ENCODE measurements at places on chromosomes 3 and 15. TPM values are rescaled to one million over a fixed set of nuclear protein-coding genes. Genes with fewer than 3 reads are reported as not detected.

- no peaks in the 10 kb centered on the region for H3K27me3 ChIP-seq
- H3K36me3 ChIP-seq: no peaks in the 10 kb centered on the region
- peak overlapping the region; percentile 97 for H3K27ac ChIP-seq
- no peaks in the 10 kb centered on the region for H3K4me1 ChIP-seq
- DNase-seq: no peak
- no peak overlapping the region for H3K4me3 ChIP-seq
These were observed 154.9 kb downstream of the KLHL25 start for GRCh38 chr15:85639752-85640381.

Gene TM4SF4
- not detected for total RNA-seq

GRCh38 chr15:85302271-85302670, 78.1 kb upstream of the AKAP13 start:
- H3K4me1 ChIP-seq: no peaks in the 10 kb centered on the region
- no peaks in the 10 kb centered on the region for H3K36me3 ChIP-seq
- no peaks in the 10 kb centered on the region for H3K27me3 ChIP-seq
- no peak overlapping the region for H3K4me3 ChIP-seq

GRCh38 chr3:150372320-150372719, 35.8 kb upstream of the TSC22D2 start:
- no peaks in the 10 kb centered on the region for H3K36me3 ChIP-seq
- H3K27me3 ChIP-seq: no peaks in the 10 kb centered on the region
- peak overlapping the region; percentile 15 for H3K27ac ChIP-seq

DNA sequence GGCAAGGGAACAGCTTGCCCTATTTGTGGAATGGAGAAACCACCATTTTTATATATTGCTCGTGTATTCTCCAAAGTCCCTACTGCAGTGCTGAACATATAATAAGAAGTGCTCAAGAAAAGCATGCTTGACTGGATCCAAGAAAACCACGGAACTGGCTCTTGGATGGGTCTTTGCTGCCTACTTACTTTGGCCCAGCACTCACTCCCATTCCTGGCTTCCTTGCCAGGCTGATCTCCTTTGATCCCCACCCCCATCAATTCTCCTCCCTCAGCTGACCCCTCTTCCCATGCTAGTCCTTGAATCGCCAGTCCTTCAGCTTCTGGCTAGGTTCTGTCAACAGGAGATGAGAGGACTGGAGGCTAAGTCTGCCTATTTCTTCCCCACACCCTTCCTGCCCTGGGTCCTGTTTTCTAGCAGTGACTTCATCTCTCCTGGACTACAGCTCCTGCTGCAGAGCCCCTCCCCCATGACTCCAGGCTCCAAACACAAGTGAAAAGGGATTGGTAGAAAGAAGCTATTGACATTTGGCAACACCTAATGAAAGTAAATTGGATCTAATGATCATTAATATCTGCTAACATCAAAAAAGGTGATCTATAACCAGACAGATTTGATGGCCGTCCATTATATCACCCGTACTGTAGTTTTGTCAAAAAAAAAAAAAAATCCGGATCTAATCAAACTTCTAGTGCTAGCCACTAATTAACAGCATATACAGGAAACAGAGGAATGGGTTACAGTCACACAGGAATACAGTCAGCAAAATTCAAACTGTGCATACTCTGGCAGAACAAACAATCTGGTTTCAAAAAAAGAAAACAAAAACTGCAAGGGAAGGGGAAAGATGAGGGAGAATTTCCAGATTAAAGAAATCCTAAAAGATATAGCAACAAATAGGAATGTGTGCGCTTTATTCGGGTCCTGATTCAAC, 7.8 kb downstream of the FAM240A start:
- H3K27ac ChIP-seq: no peak overlapping the region
- no peak overlapping the region for H3K4me3 ChIP-seq
- H3K36me3 ChIP-seq: no peaks in the 10 kb centered on the region
- no peak for DNase-seq
- H3K27me3 ChIP-seq: peaks cover 3% of the 10 kb centered on the region

- no peaks in the 10 kb centered on the region for H3K4me1 ChIP-seq
- H3K4me3 ChIP-seq: no peak overlapping the region
- H3K27me3 ChIP-seq: no peaks in the 10 kb centered on the region
- H3K36me3 ChIP-seq: no peaks in the 10 kb centered on the region
These were observed 541.1 kb downstream of the MECOM start for GRCh38 chr3:169122416-169122815.

Gene WDR72
- total RNA-seq: 2.8 TPM

Gene FILIP1L
- total RNA-seq: 74.5 TPM

DNA sequence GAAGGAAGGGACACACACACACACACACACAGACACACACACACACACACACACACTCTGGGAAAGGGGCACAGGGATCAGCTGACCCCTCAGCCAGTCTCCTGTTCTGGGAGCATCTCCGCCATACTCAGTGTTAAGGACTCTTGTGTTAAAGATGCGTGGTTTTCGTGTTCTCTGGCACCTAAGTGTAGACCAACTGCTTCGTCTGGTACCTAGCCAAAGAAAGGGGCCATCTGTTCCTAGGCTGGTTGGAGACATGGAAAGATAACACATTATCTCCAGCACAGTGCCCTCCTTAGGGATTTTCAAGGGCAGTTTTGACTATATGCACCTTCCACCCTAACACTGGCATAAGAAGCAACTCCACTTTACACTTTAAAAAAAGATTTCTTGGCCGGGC, 65.1 kb downstream of the EPHB1 start:
- no peak overlapping the region for H3K27ac ChIP-seq
- H3K36me3 ChIP-seq: no peaks in the 10 kb centered on the region
- H3K4me1 ChIP-seq: no peaks in the 10 kb centered on the region

DNA sequence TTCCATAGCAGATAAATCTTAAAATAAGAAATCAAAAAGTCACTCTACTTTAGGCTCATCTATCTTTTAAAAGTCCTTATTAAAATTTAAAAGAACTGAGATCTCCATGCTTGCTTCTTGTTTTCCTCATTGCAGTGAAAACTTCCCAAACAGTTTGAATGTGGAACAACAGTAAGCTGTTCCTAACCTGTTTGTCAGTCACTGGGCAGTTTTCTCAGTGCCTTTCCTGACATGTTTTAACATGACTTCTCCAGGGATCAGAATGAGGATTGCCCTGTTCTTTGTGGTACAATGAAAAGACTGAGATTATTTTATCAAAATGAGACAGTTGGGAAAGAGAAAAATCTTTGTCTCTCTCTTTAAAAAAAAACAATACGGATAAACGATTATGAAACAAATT, 774 bp downstream of the GPR87 start:
- no peaks in the 10 kb centered on the region for H3K4me1 ChIP-seq

DNA sequence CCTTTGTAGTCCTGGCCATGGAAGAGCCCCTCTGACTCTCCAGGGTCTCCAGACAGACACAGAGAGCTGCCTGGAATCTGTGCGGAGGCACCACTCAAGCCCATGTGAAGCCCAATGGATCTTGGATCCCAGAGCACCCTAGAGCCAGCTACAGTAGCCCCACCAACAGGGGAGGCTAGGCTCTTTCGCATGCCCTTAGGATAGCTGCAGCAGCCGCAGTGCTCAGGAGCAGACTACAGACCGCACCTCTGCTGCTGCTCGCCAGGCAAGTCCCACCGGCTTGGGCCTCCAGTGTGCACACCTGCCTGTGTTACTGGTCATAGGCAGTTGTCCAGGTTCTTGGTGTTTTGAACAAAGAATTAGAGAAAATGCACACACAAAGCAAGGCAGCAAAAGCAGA, 131.6 kb downstream of the SPATA16 start:
- H3K36me3 ChIP-seq: no peaks in the 10 kb centered on the region
- H3K4me3 ChIP-seq: no peak overlapping the region
- DNase-seq: no peak
- peaks cover 3% of the 10 kb centered on the region for H3K27me3 ChIP-seq

GRCh38 chr3:177337541-177338331, 140.5 kb upstream of the TBL1XR1 start:
- no peak for DNase-seq
- H3K27me3 ChIP-seq: no peaks in the 10 kb centered on the region
- no peaks in the 10 kb centered on the region for H3K36me3 ChIP-seq
- peak overlapping the region; percentile 56 for H3K27ac ChIP-seq
- peaks cover 6% of the 10 kb centered on the region for H3K4me1 ChIP-seq

DNA sequence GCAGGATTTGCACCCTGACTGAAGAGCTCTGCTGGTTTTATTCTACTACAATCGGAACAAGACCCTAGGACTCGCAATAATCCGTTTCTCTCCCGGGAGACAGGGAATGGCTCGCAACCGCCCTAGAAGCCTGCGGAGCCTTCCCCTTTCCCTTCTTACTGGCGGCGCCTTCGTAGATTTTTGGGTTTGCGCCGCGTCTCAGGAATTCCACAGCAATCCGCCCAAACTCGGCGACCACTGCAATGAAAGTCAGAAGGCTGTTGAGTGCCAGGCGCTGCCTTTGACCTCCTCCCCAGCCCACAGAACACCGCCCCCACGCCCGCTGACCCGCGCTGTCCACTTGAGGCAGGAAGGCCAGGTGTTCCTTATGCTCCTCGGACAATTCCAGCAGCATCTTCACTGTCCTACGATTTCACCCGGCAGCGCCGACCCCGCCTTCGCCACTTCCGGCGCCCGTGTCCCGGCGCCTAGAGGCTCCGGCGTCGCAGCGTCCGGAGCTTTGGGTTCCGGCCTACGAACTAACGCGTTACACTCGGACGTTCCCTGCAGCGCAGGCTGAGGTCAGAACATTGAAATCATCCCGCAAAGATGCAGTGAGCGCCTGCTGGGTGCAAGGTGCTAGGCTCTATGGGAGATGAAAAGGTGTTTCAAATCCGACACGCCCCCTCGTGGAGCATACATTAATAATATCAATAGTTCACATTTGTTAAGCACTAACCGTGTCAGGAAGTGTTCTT, at the start of gene COMMD2:
Gene COMMD2, minus strand, starts transcription at position 439 of the 737 bp plus-strand sequence. Its CDS starts 45 bp downstream, at position 394.
- H3K27me3 ChIP-seq: no peaks in the 10 kb centered on the region
- peaks cover 6% of the 10 kb centered on the region for H3K4me1 ChIP-seq
- H3K36me3 ChIP-seq: no peaks in the 10 kb centered on the region
- DNase-seq: peak; percentile 71
- peak within 1 kb of the TSS; percentile 67 for H3K4me3 ChIP-seq

Gene LDHAL6B
- total RNA-seq: not detected
